Fibroblast of skin of back (primary cell): ENCODE measurements at places on chromosomes 12 and 14.
A peak's percentile ranks its signal among the peaks of the same experiment; 100 is the strongest.

GRCh38 chr14:28584951-28585350, 181.6 kb upstream of the FOXG1 start:
- no peak for DNase-seq

DNA sequence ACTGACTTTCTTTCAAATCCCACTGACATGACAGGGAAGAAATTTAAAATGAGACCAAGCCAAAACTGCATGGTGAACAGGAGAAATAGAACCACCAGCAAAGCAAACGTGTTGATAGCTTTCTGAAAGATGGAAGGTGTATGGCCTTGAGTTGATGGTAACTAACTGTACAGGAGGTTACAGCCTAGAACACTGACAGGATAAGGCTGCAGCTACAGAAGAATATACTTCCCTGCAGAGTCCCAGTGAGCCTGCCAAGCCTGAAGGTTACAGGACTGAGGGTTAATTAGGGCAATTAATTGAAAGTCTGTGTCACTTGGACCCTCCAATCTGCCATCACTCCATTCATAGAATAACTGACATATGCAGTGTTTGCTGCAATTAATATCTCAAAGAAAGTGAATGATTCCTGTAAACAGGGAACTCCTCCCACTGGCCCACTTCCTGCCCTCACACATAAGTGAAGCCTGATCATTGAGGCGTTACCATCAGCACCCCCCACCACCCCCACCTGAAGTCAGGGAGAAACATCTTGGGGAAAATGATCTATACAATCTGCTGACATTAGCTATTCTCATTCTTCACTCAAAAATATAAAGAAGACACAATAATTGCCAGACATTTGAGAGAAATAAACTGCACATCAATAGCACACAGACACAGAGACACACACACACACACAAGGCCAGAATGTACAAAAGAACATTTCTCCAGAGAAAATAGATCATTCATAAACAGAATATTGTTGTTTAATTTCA, 73.4 kb downstream of the GTF2A1 start:
- no peak for DNase-seq

DNA sequence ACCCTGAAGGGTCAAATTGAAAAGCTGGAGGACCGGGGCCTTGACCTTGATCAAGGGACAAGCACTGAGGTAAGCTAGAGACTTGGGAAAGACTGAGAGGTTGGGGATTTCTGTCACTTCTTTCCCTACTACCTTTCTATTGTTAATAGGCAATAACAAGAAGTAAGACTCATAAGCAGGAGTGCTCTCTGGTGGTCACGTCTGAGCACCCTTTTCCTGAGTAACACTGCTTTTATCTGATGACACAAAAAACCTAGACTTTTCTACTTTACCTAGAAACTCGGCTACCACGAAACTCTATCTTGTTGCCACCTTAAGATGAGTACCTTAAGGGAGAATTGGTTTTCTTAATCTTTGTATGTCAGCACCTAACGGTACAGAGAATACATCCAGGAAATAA, 35.5 kb upstream of the PPFIBP1 start:
- no peak for DNase-seq

- no peak for DNase-seq
These were observed 628 bp downstream of the TAS2R30 start for GRCh38 chr12:11133816-11134215.

GRCh38 chr12:107080299-107080698, 13.1 kb downstream of the CRY1 start:
- DNase-seq: no peak

- peak; percentile 57 for DNase-seq
These were observed 4.9 kb downstream of the PTGDR start for GRCh38 chr14:52272375-52272774.

DNA sequence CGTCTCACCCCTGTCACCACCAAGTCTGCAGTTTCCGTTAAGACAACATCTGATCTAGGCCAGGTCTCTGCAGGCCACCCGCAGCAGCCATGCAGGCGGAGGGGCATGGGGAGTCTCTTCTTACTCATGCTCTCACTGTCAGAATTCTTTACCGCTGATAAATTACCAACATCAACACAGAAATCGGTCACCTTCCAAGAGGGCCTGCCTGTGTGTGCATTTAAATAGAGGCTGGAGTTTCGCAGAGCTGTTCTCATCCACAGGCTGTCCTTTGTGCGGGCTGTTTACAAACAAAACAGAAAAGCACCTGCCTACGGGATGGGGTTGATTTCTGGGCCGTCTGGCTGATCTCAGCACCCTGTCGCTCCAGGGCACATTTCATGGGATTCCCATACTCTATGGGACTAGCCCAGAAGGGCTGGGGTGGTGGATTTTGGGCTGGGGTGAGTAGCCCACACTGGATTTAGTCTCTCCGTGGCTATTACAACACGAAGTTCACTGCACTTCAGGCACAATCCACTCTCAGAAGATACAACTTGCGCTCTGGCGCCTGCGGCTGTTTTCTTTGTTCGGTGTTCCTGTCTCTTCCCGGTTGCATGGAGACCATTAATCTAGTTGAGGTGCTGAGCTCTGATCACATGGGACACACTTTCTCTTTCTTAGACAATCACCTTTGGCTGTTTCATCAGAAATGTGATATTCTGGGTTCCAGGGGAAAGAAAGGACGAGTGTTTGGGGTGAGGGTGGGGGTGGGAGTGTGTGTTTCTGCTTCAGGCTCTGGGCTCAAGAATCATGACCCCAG, 331.1 kb downstream of the GLT1D1 start:
- peak; percentile 22 for DNase-seq

DNA sequence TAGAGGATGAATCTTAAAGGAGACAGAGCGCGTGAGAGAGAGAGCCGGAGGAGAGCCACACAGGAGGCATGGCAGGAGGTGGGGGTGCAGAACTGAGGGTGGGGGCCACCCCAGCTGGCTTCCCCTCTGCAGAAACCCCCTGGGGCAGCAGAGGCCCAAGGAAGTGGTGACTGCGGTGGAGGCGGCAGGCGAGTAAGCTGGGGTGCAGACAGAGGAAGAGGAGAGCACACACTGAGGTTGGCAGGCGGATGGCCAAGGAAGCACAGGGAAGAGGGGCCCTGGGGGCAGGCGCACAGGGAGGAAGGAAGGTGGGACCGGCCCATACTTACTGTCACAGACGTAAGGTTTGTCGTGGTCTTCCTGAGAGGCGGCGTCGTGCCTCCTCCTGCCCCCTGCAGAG, 179.8 kb downstream of the DPF3 start:
- no peak for DNase-seq

DNA sequence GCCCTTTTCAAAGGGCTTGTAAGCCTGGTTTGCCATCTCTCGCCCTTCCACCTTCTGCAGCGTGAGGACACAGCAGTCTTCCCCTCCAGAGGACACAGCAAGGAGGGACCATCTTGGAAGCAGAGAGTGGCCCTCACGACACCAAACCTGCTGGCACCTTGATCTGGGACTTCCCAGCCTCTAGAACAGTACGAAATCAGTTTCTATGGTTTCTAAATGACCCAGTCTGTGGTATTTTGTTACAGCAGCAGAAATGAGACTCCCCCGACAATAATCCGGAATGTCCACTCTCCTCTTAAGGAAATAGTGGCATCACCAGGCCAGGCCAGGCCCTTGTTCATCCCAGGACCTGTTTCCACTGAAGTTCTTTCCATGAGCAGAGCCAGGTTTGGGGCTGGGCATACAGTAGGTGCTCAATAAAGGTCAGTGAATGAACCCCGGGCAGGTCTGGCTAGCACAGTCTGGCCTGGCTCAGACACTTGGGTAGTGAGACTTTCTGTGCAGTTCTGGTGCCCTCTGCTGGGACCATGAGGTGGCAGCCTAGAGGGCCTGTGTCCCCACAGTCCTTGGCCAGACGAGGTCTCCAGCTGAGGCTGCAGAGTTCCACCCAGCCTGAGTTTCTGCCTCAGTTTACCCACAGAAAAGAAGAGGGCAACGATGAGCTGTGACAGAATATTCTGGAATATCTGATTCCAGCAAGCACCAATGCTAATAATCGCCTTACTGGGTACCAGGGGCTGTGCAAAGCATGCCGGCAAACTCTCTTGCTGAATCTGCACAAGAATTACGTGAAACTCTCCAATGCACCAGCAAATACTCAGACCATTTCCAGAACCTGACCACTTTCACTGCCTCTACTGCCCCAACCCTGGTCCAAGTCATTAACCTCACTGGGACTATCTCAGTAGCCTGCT, 14.0 kb downstream of the ABCB9 start:
- peak; percentile 69 for DNase-seq

DNA sequence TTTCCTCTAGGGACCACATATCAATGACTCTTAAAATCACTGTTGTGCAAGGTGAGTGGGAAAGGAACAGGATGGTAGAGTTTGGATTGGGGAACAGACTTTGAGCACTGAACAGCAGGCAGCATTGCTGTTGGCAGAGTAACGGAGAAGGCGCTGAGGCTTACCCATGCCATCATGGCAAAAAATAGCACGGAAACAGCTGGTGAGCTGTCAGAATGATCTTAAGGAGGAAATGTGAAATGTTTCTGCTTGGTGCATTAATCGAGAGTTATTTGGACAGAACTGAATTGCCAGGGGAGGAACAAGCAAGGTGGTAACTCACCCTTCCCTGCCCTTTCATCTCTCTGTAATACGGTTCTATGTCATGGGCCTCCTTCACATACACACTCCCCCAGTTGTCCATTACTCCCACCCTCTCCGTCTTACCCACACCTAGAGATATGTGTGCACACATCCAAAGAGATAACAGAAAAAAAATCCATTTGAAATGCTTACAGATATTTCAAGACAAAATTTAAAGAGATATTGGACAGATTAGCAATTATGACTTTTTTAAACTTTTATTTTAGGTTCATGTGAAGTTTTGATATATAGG, 572.5 kb downstream of the DIO2 start:
- no peak for DNase-seq

DNA sequence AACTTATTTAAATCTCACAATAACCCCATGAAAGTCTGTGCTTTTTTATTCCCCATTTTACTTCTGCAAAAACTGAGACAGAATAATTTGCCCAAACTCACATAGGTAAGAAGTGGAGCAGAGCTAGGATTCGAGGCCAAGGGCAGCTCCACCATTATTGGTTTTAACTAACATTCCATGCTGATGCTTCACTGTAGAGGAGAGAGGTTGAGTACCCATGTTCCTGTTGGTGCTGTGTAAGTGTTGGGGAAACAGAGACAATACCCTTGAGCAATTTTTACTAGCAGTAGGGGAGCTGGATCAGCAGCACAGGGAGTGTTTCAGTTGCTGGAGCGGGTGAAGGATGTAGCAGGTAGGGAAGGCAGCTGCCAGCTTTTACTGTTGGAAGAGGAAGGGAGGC, 21.1 kb downstream of the RASSF8 start:
- DNase-seq: peak; percentile 35

GRCh38 chr12:14956024-14956891, 5.1 kb downstream of the ARHGDIB start:
- no peak for DNase-seq

- DNase-seq: no peak
These were observed 10.0 kb upstream of the GPR19 start for GRCh38 chr12:12705838-12706520.

DNA sequence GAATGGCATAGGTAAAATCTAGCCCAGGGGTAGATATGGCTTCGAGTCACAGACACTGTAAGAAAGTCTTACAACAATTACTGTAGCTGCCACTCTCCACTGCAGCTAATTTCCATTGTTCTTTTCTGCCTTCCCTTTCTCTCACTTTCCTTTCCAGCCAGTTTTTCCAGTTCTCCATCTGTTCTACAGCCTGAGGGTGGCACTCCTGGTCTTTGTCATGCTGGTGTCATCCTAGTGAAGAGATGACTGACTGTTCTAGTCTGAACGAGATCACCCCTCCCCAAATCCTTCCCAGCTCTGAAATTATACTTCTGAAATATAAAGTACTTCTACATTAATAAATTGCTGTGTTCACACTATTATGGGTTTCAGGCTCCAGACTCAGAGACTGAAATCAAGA, 74.2 kb upstream of the CSRP2 start:
- DNase-seq: no peak

DNA sequence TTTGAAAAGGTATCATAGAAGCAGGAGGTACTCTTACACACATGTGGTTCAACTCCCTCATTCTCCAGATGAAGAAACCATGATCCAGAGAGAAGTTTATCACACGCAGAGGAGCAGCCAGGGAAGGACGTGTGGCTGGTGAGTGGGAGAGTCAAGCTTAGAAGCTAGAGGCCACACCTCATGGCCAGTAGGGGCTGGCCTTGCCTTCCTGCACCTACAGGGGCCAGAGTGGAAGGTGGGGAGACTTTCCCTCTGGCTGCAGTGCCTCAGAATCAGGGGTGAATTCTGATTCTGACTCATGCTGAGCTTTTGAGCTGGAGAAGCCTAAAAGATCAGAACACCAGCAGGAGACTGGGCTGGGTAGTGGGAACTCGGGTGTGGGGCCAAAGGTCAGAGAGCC, 1067.9 kb downstream of the BCL11B start:
- DNase-seq: no peak

GRCh38 chr12:31118347-31119191, 44.9 kb downstream of the DDX11 start:
- DNase-seq: peak; percentile 20

DNA sequence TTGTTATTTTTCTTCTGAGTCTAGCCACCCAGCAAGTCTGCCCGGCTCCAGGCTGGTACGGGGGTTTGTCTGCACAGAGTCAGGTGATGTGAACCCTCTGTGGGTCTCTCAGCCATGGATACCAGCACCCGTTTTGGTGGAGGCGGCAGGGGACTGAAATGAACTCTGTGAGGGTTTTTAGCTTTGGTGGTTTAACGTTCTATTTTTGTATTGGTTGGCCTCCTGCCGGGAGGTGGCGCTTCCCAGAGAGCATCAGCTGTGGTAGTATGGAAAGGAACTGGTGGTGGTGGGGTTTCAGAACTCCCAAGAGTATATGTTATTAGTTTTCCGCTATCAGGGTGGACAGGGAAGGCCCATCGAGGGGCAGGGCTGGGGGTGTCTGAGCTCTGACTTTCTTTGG, 5.3 kb upstream of the SERPINA4 start:
- DNase-seq: no peak

DNA sequence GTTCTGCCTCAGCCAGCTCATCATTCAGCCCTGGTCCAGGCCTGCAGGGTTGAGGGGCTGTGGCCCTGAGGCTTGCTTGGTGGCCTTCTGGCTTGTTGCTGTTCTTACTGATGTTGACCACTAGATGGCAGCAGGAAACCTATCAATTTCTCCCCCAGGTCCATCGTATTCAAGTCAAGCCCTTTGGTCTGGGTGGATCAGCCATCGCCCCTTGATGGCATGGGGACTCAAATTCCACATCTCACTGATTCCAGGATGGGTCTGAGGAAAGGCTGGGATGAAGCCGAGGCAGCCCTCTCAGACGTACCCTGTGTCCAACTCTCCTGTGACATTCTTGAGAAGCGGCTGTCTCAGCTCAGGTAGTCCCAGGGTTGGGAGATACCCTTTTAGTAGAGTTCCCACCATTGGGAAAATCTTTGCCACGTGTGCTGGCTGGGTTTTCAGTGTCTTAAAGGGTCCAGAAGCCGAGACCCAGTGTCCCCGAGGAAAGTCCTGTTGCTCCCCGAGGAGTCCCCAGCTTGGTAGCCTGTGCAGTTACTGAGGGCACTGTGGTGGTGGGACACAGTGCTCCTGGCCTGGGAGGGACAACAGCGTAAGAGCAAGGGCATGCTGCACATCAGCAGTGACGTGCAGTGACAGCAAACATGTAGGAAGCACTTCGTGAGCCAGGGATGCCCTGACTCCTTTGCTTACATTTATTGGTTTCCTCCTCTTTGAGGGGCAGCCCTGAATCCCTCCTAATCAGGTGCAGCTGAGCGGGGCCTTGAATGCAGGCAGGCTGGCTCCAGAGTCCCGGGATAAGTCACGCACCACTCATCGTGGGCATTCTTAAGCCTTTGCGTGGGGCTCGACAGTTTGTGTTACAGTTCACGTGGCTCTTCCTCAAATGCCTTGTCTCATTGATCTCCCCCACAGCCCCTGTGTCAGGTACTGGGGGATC, 58.6 kb downstream of the TSPAN9 start:
- peak; percentile 75 for DNase-seq

- no peak for DNase-seq
These were observed 45.1 kb downstream of the TRAF3 start for GRCh38 chr14:102822311-102822863.
